GM12892 (cell line): ENCODE measurements at places on chromosomes 7 and 10.

GRCh38 chr10:97760461-97761257 is 11.1 kb downstream of the SFRP5 start:
- DNase-seq, result no peak

DNA sequence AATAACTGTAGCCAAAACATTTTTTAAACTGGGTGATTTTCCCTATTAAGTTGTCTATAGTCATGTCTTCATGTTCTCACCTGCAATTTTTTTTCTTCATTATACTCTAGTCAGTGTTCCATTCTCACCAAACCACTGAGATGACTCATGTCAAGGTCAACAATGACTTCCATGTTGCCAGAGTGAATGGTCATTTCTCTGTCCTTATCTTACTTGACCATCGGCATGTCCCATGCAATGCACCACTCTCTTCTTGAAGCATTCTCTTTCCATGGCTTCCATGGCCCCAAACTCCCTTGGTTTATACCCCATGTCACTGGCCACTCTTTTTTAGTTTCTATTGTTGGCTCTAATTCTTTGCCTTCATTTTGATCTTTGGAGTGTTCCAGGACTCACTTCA is 173.9 kb downstream of the PPP1R17 start:
- no peak for DNase-seq

DNA sequence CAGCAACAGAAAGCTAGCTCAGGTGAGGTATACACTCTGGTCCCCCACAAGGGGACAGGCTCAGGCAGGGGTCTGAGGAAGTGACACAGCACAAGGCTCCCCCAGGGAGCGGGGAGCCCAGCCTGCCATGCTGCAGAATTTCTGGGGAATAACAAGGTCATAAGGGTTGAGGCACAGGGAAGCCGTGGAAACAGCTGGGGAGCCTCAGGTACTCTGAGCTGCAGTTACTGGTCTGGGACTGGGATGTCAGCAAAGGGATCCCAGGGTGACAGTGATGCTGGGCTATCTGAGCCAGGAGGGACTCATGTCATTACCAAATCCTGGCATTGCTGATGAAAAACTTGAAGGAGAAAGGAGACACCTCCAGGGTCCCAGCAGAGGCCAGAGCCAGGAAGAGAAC is 64.4 kb upstream of the NANOS1 start:
- no peak for DNase-seq

DNA sequence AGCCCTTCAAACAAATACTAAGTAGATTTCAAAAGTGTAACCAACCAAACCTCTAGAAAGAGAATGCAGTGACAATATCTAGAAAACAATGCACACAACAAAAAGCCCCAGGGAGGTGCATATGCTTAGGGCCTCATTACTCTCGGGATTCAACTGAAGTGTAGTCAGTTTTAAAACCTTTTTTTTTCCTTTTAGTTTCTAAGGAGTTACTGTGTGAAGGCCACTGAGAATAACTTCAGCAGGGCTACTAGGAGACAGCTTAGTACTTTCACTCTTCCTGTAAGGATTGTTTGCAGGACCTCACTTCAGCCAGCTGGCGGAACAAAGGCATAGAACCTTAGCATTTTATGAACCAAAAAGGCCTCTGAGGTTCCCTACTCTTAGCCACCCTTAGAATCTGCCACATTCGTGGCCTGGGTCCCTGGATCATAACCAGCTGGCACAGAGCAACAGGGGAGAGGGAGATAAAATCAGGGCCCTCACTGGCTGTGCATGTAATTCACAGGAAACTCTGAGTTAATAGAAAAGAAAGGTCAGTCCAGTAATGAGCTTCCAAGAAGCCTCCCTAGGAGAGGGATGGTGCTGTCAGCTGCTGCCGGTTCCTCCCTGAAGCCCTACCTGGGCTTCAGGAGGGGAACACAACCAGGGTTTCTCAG is 3.6 kb downstream of the VOPP1 start:
- DNase-seq, result no peak

- DNase-seq, result peak; percentile 13
These were observed 169.7 kb upstream of the PHYHIPL start for GRCh38 chr10:59006511-59007306.

DNA sequence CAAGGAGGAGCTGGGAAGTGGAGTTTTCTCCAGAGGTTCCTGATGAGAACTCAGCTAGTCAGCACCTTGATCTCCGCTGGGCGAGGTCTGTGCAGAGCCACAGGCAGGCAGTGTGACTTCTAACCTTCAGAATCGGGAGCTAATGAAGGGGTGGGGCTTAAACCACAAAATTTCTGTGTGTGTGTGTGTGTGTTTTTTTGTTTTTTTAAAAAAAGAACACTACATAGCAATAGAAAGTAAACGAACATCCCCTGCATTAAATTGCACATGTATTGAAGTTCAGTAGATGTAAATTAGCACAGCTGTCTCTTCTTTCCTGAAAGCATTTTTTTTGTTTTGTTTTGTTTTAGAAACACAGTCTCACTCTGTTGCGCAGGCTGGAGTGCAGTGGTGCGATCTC is 46.2 kb downstream of the RBM17 start:
- no peak for DNase-seq

DNA sequence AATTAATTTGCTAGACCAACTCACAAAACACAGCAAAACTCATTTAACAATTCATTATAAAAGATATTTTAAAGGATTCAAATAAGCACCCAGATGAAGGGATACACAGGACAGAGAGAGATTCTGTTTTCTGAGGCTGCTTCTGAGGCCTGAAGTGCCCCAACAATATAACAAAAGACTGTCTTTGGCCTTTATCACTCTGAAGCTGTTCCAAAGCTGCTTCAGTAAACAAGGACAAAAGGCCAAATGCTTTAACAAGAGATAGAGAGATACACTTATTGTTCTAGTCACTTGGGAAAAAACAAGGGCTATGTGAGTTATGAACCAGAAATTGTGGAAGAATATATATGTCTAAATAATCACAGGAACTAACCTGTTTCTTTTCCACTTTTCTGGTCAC is 223.7 kb downstream of the CXCL12 start:
- DNase-seq, result no peak

GRCh38 chr10:37488792-37489657 is 363.6 kb downstream of the ANKRD30A start:
- no peak for DNase-seq

GRCh38 chr7:132709971-132710567 is 133.8 kb upstream of the PLXNA4 start:
- DNase-seq, result no peak
